MG63 (cell line): ENCODE measurements at places on chromosomes 6 and 20. TPM values are rescaled to one million over a fixed set of nuclear protein-coding genes. Genes with fewer than 3 reads are reported as not detected.

MICA gene
- total RNA-seq = 15.9 and 31.0 TPM in 2 replicates

PPP1R14C gene
- 3.3 and 3.6 TPM in 2 replicates for total RNA-seq

PHACTR3 gene
- total RNA-seq = not detected in 2 replicates

PDCD2 gene
- total RNA-seq = 187 and 231 TPM in 2 replicates

CNR1 gene
- 0.07 and 0.72 TPM in 2 replicates for total RNA-seq

KCNQ5 gene
- total RNA-seq = 7.8 and 10.6 TPM in 2 replicates

EMILIN3 gene
- total RNA-seq = 0.76 TPM in 1 of 2 replicates, not detected in the other

DEFB124 gene
- total RNA-seq = not detected in 2 replicates

TBXT gene
- not detected in 2 replicates for total RNA-seq

FAM209B gene
- total RNA-seq = not detected in 2 replicates

C6orf52 gene
- total RNA-seq = not detected in 2 replicates

SRMS gene
- total RNA-seq = not detected in 2 replicates

GPX5 gene
- total RNA-seq = not detected in 2 replicates

NKX2-2 gene
- total RNA-seq = 3.1 and 8.1 TPM in 2 replicates

DNA sequence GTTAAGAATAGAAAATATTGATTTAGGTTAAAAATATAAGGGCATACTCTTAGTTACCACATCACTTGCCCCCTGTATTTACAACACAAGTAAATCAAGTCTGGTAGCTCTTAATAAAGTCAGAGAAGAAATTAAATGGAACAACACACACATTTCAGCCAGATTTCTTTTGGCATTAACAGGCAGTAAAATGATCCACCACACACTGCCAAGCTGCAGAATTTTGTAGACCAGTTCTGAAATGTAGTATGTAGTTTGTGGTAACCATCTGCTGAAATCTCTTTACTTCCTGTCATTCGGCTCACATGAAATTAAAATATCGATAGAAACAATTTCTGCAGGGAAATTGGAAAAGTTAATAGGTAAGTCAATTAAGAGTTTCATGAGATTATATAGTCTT is 326.8 kb downstream of the KHDRBS2 start:
- DNase-seq = no peak

GRCh38 chr6:40285996-40286395 is 301.2 kb downstream of the LRFN2 start:
- no peak for DNase-seq

DNA sequence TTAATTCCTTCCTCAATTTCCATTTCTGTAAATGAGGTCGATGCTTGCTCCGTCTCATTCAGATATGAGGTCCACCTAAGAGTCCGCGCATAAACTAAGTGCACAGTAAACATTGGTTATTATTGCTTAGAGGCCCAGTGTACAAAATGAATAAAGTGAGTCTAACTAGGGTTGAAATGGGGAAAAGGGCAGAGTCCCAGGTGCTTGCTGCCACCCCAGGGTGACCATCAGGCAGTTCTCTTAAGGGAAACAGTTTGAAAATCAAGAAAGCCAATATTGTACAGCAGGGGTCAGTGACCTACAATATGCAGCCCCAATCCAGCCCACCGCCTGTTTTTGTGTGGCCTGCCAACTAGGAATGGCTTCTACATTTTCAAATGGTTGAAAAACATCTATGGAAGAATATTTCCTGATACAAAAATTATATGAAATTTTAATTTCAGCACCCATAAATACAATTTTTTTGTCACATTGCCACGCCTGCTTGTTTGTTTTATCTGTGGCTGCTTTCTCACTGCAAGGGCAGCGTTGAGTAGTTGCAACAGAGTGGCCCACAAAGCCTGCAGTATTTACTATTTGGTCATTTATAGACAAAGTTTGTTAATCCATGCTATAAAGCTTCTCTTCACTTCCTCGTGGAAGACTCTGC is 43.3 kb downstream of the SLC13A3 start:
- no peak for DNase-seq

DNA sequence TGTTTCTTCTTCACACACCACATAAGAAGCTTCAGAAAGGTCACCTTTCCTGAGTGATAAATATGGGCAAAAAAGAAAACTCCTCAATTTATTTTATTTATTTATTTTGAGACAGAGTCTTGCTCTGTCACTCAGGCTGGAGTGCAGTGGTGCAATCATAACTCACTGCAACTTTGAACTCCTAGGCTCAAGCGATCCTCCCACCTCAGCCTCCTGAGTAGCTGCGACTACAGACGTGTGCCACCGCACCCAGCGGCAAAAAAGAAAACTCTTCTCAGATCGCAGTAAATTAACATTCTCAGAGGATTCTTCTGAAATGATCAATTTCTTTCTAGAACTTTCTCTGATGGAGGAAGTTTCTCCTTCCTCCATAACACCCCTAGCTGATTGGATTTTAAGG is 111.2 kb downstream of the TRERF1 start:
- no peak for DNase-seq

- no peak for DNase-seq
Measured at GRCh38 chr6:100186552-100186951, 192.5 kb upstream of the MCHR2 start.

DNA sequence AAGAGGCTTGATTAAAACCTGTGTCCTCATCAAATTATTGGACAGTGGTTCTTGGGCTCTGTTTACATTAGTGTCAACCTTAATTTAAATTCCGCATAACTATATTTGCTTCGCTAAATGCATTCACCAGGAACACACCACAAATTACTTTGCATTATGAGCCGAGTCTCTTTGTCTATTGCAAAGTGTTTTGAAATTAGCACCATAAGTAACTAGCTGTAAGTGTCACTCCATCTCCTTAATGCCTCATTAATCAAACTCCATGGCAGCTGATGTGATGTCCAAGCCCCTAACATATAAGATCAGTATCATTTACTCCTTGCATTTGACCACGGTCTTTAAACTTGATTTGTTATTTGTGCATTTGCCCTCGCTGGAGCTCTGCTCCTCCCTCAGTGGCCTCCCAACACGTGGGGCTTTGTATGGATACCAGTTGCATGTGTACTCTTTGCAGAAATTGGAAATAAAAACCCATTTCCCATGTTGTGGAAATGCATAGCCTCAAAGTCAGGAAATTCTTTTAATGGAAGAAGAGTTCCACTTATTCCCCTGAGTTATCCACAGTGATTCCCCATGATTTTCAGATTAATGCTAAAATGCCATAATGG is 24.6 kb downstream of the FOXA2 start:
- no peak for DNase-seq

- DNase-seq = no peak
Measured at GRCh38 chr6:164163239-164163638, 748.7 kb downstream of the QKI start.

- no peak for DNase-seq
Measured at GRCh38 chr20:61927193-61927825, 138.4 kb downstream of the TAF4 start.

DNA sequence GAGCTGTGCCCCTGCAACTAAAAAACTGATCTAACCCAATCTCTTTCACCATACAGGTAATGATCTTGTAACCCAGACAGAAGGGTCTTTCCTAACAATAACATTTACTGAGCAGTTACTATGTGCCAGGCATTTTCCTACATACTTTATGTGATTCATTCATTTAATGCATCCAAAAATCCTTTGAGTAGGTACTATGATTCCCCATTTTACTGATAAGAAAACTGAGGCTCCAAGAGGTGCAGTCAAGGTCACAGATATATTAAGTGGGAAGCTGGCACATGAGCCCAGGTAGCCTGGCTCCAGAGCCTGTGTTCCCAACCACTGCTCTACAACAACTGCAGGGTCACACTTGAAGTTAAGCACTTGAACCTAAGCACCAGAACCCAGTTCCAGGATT is 87.6 kb downstream of the NCR2 start:
- DNase-seq = no peak

DNA sequence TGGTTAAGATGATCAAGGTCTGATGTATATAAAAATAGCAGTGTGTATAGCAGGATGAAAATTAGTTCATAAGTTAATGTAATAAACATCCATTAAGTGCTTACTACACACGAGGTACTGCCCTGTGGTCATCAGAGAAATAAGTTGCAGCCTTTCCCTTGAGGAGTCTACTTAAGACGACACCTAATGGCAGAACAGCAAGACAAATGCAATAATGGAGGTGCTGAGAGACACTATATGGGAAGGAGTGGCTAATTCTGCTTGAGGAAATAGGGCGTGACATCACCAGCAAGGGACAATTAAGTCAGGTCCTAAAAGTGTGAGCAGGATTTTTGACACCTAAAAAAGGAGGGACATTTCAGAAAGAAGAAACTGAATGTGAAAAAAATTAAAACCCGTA is 75.2 kb downstream of the BACH2 start:
- DNase-seq = no peak

GRCh38 chr6:140857739-140858380 is 1274.9 kb upstream of the GJE1 start:
- peak; percentile 47 for DNase-seq

GRCh38 chr6:79034865-79035264 is 43.2 kb downstream of the PHIP start:
- DNase-seq = no peak

GRCh38 chr20:3686867-3687321 is 5.1 kb upstream of the ADAM33 start:
- DNase-seq = peak; percentile 80

DNA sequence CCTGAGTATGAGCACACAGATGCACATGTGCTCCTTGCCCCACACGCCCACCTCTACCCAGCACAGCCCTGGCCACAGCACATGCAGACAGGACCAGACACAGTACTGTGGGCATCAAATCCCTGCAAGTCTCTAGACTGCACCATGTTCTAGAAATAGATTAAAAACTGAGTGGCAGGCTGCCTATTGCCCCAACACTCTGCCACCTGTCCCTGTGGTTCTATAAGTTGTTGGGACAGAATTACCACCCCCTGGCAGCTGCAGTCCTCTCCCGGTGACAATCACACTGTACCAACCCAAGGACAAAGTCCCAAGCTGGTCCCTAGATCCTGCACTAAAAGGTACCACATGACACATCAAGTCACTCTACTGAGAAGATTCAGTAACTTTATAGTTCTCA is 70.2 kb downstream of the B3GAT2 start:
- DNase-seq = no peak

- no peak for DNase-seq
Measured at GRCh38 chr20:44039147-44039546, 124.5 kb downstream of the TOX2 start.

- no peak for DNase-seq
Measured at GRCh38 chr6:36514554-36515456, 32.5 kb downstream of the STK38 start.

- DNase-seq = no peak
Measured at GRCh38 chr6:74871757-74872156, 334.1 kb downstream of the COL12A1 start.

DNA sequence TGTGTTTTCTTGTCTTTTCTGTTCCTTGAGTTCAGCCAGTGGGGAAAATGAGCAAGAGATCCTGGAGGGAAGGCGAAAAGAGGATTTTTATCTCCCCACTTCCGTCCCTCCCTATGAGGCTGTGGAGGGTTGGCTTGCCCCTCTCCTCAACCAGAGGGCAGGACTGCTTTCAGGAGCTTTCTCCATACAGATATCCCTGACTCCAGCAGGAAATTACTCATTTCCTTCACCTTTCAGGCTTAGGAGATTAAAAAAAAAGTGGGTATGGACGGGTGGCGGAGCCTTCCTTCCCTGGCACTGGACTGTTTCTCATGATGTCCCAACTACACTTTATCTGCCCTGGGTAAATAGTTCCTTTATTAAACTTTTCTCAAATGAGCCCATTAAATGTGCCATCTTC is 241.2 kb downstream of the FRK start:
- no peak for DNase-seq

DNA sequence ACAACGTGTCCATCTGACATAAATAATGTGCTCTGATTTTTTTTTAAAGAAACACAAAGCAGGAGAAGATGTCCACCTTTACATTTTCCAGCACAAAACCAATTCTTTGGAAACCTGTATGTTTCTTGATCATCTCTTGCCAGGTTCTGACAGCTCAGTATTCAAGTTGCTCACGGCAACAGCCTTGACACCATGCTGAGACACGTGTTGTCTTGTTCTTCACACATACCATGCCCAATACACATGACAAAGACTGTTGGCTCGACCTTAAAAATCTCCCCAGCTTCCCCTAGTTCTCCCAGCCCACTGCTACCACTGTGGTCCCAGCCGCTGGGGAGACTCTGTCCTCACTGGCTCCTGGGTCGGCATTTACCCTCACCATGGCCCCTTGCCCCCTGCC is 518.9 kb downstream of the PREX1 start:
- DNase-seq = no peak

DNA sequence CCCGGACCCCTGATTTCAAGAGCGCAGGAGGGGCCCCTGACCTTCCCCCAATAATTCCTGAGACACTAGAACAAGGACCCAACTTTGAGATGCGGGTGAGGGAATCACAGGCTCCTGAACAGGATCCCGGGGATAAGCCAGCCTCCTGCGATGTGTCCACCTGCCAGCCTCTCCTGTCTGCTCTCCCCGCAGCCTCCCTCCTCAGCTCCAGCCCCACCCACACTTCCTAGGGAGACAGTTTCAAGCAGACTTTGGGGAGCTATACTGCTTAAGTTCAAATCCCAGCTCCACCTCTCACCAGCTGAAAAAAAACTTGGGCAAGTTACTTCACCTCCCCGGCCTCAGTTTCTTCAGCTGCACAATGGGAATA is 50.8 kb downstream of the GRM4 start:
- no peak for DNase-seq

DNA sequence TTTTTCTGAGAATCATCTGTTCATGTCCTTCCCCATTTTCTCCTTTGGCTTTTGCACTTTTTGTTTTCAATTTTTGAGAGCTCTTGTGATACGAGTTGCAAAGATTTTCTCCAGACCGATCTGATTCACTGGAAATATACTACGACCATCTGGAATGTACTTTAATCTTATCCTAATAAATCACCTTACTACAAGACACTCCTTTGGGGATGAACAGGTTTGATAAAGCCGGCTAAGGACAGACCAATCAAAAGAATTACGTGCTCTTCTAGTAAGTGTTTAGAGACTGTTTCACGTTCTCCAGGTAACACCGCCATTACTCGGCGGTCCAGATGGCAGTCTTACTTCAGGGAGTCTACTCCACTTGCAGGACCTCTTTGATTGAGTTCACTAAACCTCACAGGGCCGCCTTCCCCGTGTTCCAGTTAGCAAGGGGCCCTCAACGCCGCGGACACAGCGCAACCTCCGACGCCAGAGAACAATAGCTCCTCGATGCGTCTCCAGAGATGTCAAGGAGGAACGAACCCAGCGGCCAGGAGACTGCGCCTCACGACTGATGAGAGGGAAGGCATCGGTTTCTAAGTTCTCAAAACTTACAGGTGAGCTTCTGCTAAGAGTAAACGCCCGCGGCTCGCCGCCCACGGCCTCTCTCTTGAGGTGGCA is 920 bp upstream of the WTAP start:
- no peak for DNase-seq

- no peak for DNase-seq
Measured at GRCh38 chr20:46299078-46299477, 9.2 kb downstream of the CDH22 start.

- no peak for DNase-seq
Measured at GRCh38 chr6:132818404-132819359, 4.3 kb downstream of the RPS12 start.

- DNase-seq = no peak
Measured at GRCh38 chr20:62837790-62838127, 20.9 kb downstream of the COL9A3 start.

DNA sequence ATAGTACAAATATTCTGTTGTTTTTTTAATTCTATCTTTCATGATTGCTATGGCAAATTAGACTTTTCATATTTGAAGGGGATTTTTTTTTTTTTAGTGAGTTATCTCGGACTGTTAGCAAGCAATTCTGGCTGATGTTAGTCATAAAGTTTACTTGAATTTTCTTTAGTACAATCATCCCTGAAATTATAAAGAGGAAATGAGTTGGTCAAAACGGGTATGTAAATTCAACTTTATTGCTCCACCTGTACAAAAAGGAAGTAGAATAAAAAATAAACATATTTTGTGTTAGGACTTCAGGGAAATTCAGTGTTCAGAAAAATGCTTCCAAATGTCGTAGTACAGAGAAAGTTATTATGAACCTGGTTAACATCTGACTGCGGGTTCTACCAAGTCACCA is 40.3 kb downstream of the PPP1R14C start:
- no peak for DNase-seq
